ENCODE measurements at places on chromosomes 3 and 15.

DNA sequence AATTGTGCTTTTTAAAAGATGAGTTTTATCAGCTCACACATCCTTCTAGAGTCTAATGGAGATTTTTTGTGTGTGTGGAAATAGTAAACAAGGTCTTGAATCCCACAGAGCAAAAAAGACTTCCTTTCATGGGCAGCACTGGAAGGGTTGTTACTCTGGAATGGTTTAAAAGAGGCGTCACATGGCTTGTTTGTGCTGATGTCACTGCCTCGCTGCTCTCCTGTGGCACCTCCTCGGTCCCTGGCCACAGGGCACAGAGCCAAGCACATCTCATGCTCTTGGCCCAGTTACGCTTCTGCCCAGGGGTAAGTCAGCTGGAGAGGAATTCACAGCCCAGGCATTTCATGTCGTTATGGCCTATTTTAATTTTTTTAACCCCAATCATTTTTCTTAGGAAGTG, 53.2 kb downstream of the PGPEP1L start:
- peak; percentile 19 for DNase-seq

DNA sequence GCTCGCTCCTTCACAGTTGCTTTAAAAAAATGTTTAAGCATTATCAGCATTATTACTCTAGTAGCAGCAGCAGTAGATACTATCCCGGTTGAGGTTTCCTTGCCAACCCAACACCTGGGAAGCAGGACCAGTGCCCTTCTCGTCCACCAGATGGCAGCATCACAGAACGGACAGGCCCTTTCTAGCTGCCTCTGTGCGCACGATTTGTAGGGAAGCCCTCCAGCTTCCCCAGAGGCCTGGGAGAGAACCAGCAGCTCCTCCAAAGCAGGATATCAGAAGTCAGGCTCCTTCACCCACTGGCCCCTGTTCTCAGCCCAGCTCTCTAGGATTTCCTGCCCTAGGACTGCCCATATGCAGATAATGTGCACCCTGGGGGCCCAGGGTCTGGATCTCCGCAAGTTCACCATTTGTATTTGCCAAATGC, 16.8 kb upstream of the ESYT3 start:
- DNase-seq: peak; percentile 45

GRCh38 chr15:29670998-29671981, 151.0 kb downstream of the TJP1 start:
- no peak for DNase-seq

- DNase-seq: no peak
These were observed 83.8 kb downstream of the THRB start for GRCh38 chr3:24410860-24411259.

DNA sequence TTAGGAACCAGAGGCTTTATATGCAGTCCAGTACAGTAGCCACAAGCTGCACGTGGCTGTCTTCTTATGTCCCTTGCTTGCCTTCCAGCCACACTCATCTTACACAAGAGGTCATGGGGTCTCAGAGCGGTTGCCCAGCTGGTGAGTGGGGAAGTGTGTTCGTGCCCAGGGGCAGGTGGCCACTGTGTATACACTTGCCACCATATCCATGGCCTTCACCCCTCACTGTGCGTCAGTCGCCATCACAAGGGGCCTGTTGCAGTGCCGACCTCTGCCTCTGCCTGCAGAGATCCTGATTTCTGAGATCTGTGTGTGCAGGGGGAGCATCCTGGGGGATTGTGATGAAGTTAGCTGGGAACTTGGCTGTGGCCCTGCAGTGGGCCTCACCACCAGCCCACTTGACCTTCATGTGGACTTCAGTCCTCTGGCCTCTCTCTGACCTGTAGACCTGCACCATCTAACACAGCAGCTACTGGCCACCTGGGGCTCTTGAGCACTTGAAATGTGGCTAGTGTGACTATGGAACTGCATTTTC, 43.1 kb upstream of the SACM1L start:
- no peak for DNase-seq

Data from caudate nucleus (tissue), 63 donors.